GM13977 (cell line): ENCODE measurements at places on chromosomes 13 and 19.

DNA sequence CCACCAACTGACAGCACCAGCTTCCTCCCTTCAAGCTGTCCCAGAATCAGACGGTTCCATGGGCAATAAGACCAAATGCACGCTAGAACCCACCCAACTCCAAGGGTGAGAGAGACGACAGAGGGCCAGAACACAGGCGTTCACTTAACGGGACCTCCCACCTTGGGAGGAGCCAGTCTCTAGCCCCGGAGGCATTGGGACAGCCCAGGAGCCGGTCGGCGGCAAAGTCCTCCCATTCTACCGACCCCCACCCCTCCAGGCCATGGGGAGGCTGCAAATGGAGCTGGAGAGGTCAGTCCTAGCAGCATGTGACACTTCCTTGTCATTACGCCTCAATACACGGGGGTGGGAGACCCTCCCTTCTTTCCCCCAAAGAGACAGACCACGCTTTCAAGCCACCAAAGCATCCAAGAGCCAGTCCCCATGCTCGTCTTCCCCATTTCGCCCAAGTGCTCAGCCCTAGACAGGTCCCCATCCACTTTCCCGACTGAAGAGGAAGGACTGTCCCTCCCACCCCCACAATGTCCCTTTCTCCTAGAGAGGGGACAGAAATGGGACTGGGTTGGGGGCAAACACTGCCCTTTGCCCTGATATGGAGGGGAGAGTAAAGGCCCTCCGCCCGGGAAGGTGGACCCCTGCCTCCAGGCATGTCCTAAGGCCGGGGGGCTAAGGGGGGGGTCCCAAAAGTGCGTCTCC, 964 bp downstream of the KHSRP start:
- peak; percentile 76 for DNase-seq

DNA sequence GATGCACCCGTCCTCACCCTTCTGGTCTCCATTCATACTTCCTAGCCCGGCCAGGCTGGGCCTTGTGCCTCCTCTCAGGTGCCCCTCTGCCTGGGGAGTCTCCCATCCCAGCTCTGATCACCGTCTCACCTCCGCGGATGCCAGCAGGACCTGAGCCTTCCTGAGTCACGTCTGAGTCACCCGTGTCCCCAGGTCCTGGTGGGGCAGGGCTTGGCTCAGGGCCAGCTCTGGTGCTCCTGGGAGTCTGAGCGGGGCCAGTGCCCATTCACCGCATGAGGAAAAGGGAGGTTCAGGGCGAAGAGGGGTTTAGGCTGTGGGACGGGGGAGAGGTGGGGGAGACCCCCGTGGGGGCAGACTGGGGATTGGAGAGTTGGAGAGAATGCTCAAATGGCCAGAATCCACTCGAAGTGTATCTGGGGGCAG, 593 bp downstream of the ATP8B3 start:
- no peak for DNase-seq

GRCh38 chr19:12913011-12913561, 6.0 kb downstream of the SYCE2 start:
- no peak for DNase-seq

GRCh38 chr19:8641908-8642547, 11.6 kb downstream of the NFILZ start:
- DNase-seq, result peak; percentile 62

- no peak for DNase-seq
Measured at GRCh38 chr13:25902891-25903341, 148.9 kb downstream of the SHISA2 start.

- no peak for DNase-seq
Measured at GRCh38 chr19:3516675-3517207, 10.6 kb downstream of the FZR1 start.

DNA sequence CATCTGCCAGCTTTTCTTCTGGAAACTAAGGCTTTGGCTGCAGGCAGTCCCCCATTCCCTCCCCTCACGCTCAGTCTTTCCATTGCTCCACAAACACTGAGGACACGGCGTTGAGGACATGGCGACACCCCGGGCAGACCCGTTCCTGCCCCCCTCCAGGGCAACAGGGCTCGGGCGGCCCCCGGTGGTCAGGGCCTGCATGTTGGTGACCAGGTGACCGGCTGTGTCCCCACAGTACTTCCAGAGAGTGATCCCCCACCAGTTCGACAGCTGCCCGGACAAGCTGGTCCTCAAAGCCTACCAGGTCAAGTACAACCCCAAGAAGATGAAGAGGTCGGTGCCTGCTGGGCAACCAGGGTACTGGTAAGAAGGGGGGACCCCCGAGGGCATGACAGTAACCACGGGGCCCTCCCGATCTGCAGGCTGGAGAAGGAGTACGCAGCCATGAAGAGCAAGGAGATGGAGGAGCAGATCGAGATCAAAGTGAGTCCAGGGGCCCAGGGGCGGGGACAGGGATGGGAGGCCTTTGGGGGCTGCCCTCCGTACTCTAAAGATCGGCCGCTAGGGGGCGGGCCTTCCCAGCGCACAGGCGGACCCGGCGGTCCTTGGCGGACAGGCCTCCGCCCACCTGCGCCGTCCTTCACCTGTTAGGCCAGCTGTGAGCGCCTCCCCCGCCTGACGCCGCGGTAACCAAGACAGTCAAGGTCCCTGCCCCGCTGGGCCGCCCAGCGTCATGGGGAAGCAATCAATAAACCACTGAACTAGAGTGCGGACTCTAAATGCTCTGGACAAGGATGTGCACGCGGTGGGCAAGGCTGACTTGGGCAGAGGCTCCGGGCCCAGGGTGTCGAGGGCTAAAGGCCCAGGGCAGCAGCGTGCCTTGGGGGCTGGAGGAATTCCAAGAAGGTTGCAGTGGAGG, 21.1 kb downstream of the PRR36 start:
- DNase-seq, result peak; percentile 96

GRCh38 chr13:47213047-47213446, 316.2 kb upstream of the HTR2A start:
- DNase-seq, result no peak

GRCh38 chr13:96968027-96968426, 26.2 kb downstream of the OXGR1 start:
- no peak for DNase-seq

DNA sequence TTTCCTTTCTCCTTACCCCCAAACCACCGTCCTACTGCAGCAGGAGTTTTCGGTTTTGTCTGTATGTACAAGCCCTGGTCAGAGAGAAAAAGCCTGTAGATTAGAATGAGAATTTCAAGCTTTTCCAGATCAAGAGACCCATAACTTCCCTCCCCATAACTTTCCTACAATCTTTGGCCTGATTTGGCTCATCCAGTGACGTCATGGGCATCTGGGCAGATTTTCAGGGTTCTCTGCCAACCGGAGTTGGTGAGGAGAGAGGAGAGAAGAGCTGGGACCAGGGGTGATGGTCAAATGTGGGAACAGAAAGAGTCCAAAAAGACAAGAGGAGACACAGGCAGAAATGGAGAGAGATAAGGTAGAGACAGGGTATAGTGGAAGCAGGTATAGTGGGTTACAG, 10.5 kb downstream of the IZUMO2 start:
- no peak for DNase-seq

GRCh38 chr19:13883516-13884064, 6.7 kb downstream of the NANOS3 start:
- DNase-seq, result no peak

- no peak for DNase-seq
Measured at GRCh38 chr13:109331898-109332297, 454.5 kb downstream of the IRS2 start.
